ENCODE measurements at places on chromosomes 6 and 20. TPM values are rescaled to one million over a fixed set of nuclear protein-coding genes. Genes with fewer than 3 reads are reported as not detected.

DNA sequence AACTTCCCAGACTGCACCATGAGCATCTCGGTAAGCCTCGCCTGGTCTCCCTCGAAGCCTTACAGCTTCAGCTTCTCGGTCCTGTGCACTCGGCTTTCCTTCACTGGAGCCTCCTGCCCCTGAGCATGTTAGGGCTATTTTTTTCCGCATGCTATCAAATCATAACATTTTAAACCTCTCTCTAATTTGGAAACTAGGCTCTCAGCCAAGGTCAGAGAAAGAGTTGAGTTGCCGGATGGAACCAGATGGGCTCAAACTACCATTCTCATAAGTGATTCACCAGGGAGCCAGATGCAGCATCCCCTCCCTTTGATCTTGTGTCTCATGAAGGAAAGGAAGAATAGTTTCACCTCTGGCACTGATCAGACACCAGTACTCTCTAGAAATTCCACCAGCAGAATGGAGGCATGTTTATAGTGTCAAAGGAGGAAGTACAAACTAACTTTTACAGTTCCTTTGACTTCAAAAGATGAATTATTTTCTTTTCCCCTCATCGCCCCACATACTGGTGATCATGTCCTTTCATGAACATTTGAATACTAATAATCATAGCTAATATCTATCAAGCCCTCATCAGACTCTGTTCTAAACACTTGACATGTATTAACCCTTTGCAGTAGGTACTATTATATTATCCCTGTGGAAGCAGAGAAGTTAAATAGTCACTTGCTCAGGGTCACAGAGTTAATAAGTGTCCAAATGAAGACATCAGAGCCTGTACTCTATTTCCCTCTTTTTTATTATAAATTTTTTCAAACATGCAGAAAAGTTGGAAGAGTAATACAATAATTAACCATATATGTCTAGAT lies 46.7 kb downstream of the MAP1LC3A start:
- no peak for DNase-seq

DNA sequence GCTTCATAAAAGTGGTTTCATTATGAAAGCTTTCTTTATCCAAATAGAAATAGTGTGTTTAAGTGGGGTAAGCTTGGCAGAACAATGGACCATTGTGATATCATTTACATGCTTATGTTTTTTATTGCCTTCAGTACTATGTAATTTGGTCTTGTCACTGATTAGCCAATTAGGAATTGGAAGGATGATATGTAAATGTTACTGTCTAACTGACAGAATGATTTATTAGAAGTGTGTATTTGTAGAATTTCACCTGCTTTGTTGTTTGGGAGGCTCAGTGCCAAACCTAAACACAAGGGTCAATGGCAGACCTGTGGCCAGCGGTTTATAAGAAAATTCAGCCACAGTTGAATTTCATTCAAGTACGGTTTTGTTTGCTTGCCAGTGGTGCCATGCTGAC lies 39.0 kb downstream of the AIG1 start:
- DNase-seq, result no peak

DNA sequence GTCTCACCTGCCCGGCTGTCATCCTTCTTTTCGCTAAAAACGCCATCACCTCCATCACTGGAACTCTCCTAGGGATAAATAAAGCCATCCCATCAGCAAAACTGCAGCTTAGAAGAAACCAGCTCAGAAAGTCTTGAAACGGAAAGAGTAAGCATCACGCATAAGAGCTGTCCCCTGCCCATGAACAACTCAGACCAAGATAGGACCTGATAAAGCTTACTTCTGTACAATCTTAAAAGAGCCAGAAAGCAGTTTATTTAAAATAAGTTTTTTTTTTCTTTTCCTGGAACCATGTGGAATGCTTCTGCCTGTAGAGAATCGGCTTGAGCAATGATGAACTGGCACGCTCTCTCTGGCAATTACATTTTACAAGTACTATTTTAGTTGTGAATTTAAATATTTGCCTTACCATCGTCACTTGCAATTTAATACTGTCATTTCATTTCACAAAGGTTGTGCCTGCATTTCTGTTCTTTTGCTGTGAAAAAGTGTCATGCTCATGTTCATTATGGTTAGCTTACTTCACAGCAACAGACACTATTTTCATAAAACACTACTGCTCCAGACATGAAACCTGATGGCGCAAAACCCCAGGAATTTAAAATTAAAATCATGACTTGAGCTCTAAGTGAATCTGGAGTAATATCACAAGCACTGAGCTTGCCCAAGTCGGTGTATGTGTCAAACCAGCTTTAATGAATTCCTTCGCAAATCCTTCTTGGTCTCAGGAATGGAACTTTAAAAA lies 59.6 kb upstream of the EMILIN3 start:
- DNase-seq, result no peak

DNA sequence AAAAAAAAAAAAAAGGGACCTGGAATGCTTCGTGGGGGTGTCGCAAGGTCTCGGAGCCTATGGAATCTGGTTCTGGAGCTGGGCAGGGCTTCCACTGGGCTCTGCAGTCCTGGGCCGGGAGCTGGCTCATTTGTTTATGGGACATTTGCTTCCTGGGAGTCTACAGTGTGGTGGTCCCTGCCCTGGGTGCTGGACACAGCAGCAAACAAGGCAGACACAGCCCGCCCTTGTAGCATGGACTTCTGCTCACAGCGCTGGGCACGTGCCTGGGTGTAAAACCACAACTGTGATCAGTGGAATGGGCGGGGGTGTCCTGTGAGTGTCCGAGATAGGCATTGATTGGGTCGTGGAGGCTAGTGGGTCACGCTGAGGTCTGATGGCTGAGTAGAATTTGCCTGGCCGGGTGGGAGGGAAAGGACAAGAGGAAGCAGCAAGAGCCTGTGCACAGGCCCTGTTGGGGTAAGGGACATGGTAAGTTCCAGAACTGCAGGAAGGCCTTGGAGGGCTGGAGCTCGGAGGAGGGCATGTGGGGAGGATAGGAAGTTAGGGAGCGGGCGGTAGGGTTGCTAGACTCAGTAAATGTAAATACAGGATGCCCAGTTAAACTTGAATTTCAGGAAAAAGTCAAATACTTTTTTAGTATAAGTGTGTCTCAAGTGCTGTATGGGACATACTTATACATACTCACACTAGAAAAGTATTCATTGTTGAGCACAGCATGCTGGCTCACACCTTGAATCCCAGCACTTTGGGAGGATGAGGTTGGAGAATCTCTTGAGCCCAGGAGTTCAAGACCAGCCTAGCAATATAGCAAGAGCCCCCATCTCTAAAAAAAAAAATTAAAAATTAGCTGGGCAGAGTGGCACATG lies 61.3 kb upstream of the PMEPA1 start:
- no peak for DNase-seq

DNA sequence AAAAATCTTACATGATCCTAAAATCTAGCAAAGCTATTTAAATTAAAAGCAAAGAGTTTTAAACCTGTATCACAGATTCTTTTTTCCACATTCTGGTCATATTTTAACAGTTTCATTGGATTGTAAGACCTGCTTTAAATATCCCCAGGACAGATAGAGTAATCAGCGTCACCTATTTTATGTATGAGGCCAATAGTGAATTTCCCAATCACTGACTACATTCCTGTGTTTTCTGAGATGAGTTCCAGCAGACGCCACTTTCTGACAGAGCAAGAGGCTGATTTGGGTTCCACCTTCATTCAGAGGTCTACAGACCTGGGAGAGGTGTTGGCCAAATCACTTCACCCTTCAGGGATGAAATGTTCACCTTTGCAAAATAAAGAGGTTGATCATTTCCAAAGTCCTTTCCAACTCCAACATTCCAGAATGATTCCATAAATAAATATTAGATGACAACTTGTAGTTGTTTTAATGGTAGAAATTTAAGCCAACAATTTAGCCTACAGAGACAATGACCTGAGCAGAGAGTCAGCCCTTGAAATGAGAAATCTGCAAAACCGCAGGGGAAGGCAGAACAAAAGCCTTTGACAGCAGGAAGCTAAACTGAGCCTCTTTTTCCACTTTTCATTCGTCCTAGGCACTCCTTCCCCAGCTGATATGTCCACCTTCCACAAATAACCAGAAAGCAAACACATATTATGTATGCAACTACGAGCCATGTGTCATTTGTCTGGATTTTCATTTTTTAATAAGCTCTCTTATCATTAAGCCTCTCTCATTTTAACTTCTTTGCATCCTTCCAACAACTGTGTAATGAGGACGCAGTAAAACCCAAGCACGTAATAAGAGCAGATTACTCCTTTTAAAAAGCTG lies 105.2 kb downstream of the TFAP2A start:
- DNase-seq, result no peak

DNA sequence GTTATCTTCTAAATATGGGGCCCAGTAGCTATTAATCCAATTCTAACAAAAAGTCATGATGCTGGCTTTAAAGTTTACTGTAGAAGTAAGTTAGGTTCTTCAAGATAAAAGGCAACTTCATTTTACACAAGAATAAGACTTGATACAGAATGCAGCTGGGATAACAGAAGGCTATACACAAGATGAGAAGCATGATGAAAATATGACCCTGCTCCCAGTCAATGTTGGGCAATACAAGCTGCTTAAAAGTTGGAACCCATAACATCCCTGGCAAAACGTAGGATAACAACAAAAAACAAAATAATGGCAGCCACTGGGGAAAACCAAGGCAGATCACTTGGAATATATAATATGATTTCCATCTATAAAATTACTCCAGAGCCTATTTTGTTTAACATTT lies 87.6 kb upstream of the RSPO3 start:
- DNase-seq, result no peak

GRCh38 chr6:5667737-5668136 lies 339.0 kb downstream of the NRN1 start:
- DNase-seq, result no peak

DNA sequence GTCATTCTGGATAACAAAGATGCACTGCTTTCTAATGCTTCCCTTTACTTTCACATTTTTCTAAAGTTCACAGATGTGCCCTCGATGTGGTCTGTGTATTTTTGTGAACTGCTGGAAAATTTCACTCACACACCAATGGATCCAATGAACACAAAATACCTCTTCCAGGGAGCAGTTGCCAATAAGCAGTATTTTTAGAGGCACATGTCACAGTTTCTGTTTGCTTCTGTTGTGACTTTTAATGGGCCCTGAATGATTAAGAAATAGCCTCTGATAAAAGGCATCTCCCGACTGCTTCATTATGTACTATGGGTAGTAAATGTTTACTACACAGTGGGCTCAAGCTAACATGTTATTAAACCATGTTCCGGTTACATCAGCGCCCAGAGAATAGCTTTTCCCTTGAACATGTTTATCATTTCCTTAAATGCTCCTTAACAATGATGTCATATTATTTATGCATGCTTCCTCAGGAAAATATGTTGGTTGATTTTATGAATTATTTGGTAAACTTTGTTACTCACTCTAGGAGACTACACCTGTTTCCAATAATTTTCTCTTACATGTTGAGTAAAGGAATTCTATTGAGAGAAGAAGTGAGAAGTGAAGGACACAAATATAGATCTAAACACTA lies 188.0 kb downstream of the KCNQ5 start:
- DNase-seq, result no peak

GRCh38 chr6:163577404-163577803 lies 162.9 kb downstream of the QKI start:
- DNase-seq, result no peak

- no peak for DNase-seq
These were observed 102.3 kb downstream of the EDN3 start for GRCh38 chr20:59402681-59403080.

GRCh38 chr6:44542401-44543116 lies 155.1 kb downstream of the CDC5L start:
- DNase-seq, result peak; percentile 17

The OLIG3 gene
- polyA plus RNA-seq, result not detected

The MCM9 gene
- 5.5 TPM for polyA plus RNA-seq

The RBPJL gene
- polyA plus RNA-seq, result not detected

The PGC gene
- polyA plus RNA-seq, result not detected

The SAPCD1 gene
- 1.6 TPM for polyA plus RNA-seq

The TSPO2 gene
- not detected for polyA plus RNA-seq

Measured in ovary (tissue), 10 donors.